ENCODE measurements at places on chromosomes 4 and X. TPM values are rescaled to one million over a fixed set of nuclear protein-coding genes. Genes with fewer than 3 reads are reported as not detected.

Gene IL2
- total RNA-seq, result not detected

Gene GRID2
- total RNA-seq, result not detected

Gene BGN
- total RNA-seq, result 22.9 TPM

Gene WWC2
- total RNA-seq, result 35.0 TPM
